Spinal cord (tissue), 10 donors: ENCODE measurements at places on chromosomes 13 and 19.

GRCh38 chr19:3108775-3109174, 14.6 kb downstream of the GNA11 start:
- no peak for DNase-seq

- no peak for DNase-seq
Measured at GRCh38 chr13:24929196-24929595, 165.2 kb downstream of the RNF17 start.

- no peak for DNase-seq
Measured at GRCh38 chr13:109989686-109990085, 203.3 kb upstream of the IRS2 start.

GRCh38 chr13:27341616-27342015, 71.0 kb downstream of the RASL11A start:
- DNase-seq = no peak

DNA sequence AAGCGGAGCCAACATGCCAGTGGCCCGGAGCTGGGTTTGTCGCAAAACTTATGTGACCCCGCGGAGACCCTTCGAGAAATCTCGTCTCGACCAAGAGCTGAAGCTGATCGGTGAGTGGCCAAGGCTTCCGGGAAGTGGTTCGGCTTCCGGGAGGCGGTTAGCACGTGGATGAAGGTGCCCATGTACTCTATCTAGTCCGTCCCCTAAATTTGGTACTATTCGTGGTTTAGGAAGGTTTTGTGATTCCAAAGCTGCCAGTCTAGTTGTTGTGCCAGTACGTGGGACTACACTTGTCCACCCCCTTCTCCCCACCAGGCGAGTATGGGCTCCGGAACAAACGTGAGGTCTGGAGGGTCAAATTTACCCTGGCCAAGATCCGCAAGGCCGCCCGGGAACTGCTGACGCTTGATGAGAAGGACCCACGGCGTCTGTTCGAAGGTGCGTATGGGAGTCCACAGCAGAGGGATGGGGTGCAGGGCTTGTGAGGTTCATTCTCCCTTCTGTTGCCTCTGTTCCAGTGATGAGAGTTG, 579 bp downstream of the RPS9 start:
- DNase-seq = no peak

DNA sequence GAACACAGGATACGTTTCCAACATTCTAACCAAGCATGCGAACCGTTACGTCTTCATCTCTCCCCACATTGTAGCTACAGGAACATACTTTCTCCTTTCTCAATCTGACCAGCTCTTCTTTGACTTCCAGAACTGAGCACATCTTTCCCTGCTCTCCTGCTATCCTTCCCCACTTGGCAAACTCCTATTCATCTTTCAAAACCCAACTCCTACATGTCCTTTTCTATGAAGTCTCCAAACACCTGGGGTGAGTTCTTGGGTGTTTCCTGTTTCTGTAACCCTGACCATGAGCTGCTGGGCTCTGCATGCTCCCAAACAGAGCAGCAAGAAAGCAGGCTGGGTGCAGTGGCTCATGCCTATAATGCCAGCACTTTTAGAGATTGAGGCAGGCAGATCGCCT, 6.6 kb downstream of the ACER1 start:
- DNase-seq = no peak

- DNase-seq = no peak
Measured at GRCh38 chr13:41974262-41974900, 13.5 kb upstream of the VWA8 start.

- no peak for DNase-seq
Measured at GRCh38 chr13:58858870-58859371, 1227.4 kb downstream of the PCDH17 start.

DNA sequence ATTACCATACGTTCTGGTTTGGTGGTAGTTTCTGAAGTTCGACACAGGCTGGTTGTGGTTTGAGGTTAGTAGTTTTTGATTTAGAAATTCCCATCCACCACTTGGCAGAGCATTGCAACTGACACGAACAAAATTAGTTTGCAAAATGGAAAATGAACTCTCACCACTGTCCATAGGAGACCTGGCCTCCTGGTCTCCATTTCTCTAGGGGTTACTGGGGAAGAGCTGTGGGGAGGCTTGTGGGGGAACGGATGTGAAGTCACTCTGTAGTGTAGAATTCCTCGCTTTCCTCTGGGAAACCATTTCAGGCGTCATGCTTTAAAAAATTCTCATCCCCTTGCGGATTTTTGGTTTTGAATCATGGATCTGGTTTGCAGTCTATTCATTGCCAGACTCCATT, 321.5 kb upstream of the MAB21L1 start:
- no peak for DNase-seq
